Type B pancreatic cell (in vitro differentiated cells): ENCODE measurements at places on chromosomes 12 and 14.

GRCh38 chr12:118866346-118866745 lies 115.0 kb upstream of the SRRM4 start:
- no peak for DNase-seq

GRCh38 chr12:68119724-68120211 lies 39.8 kb downstream of the IFNG start:
- no peak for DNase-seq

GRCh38 chr14:86777963-86778602 lies 1214.9 kb downstream of the GALC start:
- no peak for DNase-seq

GRCh38 chr14:66708267-66708666 lies 200.3 kb downstream of the GPHN start:
- DNase-seq: no peak

DNA sequence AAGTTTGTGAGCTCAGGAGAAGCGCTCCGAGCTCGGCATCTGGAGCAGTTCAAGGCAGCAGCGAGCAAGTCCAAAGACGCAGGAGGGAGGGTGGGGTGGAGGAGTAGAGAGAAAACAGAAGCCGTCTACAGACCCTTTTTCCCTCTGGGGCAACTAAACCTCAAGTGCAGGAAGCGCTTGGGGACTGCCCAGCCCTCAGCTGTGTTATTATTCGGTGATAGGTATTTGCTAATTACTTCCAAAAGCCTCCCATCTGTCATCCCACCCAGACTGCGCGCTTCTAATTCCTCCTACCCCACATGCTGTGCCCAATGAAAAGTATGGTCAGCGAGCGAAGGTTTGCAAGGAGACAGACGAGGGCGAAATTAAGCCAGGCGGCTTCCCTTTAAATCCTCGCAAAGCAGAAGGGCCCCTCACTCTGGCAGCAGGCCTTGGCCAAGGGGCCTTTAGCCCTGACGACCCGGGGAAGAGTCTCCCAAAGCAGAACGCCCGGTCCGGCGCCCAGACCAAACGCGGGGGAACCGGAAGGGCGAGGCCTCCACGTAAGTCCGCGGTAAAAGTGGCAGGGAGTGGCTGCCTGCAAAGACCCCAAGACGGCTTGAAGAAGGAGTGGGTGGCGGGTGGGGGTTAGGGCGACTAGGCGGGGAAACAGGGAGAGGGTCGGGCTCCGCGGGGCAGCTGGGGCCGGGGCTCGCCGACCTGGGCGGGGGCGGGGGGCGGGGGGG lies 507 bp upstream of the CD9 start:
- no peak for DNase-seq

DNA sequence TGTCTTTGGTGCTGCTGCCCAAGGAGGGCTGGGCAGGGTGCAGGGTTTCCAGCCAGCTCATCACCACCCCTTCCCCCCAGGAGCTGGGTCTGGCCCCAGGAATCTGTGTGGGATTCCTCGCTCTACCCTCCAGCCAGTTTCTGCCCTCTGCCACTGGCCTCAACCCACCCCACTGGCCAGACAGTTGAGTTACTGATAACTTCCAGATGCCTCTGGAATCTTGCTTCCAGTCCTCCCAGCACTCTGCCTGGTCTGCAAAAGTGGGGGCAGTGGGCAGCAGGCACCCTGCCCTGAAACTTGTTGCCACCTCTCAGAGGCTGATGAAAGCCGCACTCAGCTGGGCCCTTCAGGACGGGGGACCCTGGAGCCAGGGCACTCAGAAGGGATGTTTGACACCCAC lies 20.1 kb upstream of the TBX3 start:
- DNase-seq: no peak

DNA sequence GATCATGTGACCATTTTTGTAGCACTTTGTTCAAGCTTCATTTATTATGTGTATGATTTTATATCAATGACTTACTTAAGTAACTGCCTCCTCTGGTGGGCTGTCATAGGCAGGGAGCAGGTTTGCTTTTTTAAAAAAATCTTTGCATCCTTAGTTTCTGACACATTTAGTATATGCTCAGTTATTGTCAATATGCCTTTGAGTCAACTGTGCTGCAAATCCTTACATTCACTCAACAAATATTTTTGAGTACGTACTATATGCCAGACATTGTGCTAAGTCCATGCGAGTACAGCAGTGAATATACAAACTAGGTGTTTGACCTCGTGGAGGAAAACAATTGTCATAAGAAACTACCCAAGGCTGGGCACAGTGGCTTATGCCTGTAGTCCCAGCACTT lies 4.4 kb upstream of the ANAPC5 start:
- no peak for DNase-seq

DNA sequence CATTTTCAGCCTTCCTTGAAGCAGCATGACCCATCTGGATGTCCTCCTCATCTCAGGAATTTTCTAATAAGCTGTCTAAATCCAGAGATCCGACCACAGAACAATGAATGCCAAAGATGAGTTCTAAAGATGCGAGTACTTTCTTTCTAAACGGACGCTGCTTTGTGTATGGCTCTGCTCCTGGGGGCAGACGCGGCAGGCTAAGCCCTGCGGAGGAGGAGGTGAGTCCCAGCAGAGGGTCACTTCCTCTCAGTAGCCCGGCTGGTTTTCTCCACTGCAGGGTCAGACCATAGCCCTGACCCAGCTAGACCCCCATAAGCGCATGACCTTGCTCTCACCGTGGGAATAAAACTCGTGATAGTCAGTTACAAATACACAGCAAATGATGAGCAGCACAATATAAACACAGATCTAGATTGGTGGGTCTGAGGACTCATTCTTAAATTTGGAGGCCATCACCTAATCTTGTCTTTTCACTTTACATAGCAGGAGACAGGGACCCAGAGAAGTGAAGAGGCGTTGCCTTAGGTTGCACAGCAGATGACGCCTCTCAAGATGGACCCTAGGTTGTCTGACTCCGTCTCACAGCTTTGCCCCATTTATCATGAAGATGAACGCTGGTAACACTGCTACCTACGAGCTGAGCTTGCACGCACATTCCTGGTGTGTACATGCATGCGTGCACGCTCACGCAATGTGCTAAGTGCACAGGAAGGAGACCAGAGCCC lies 16.6 kb downstream of the SSH1 start:
- DNase-seq: no peak

DNA sequence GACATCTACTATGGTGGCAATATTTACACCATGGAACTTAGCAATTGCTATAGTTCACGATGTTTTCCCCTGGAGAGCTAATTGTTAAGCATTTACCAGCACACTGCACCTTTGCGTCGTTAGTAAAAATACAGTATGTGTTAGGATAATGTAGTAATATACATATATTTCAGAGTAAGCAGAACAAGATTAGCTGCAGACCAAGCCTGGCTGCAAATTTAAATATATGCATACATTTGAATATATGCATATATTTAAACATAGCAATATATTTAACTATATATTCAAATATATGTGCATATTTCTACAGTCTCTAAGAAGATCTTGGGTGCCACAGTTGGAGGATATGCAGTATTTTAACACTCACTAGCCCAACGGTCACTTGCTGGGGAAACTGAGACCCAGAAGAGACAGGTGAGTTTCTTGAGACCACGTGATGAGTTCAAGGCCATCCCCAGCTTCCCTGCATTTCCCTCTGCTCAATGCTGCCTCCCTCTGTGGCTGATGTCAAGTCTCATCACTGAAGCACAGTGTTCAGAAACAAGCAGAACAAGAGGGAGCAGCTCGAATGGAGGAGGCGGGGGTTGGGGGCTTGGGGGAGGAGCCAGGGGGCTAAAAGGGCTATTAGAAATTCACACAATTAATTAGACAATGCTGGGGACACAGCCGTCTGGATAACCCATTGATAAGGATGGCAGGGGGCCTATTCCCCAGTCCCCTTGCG lies 708.0 kb downstream of the MED13L start:
- no peak for DNase-seq

DNA sequence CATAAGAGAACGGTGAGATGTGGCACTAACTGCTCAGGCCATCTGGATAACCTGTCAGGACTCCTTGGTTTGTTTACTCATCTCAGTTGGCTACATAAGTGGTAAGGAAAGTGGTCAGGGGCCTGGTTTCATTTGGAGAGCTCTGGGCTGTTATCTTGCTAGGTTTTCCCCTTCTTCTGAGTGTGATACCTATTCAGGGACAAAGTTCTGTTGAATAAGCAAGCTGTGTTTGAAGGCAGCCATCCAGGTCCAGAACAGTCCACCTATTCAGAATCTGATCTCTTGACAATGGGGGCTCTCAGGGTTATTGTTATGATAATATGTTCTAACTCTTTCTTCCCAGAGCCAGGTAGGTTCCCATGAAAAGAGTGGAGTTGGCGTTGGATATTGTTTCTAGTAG lies 194.9 kb downstream of the PAH start:
- no peak for DNase-seq

GRCh38 chr14:24630872-24631477 lies 3.0 kb downstream of the GZMB start:
- DNase-seq: no peak

- DNase-seq: no peak
These were observed 120.1 kb downstream of the TTC7B start for GRCh38 chr14:90695997-90696660.

- DNase-seq: no peak
These were observed 100.0 kb downstream of the PRKCH start for GRCh38 chr14:61421212-61421923.

GRCh38 chr12:32062881-32063280 lies 43.8 kb upstream of the BICD1 start:
- no peak for DNase-seq

DNA sequence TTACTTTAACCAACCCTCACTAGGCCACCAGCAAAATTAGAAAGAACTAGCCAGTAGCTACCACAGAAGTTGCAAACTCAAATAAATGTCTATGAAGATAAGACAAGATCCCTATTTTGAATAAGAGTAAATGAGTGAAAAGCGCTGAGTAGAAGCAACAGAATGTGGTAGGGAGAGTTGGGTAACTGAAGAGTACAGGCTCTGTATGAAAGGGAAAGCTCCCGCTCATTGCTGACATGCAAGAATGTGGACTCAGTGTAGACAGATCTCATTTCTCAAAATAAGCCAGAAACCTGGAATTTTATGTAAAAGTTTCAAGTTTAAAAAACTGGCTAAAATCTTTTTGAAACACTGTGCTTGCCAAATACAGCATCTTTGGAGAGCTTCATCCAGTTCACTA lies 63.9 kb downstream of the NAV3 start:
- DNase-seq: no peak

DNA sequence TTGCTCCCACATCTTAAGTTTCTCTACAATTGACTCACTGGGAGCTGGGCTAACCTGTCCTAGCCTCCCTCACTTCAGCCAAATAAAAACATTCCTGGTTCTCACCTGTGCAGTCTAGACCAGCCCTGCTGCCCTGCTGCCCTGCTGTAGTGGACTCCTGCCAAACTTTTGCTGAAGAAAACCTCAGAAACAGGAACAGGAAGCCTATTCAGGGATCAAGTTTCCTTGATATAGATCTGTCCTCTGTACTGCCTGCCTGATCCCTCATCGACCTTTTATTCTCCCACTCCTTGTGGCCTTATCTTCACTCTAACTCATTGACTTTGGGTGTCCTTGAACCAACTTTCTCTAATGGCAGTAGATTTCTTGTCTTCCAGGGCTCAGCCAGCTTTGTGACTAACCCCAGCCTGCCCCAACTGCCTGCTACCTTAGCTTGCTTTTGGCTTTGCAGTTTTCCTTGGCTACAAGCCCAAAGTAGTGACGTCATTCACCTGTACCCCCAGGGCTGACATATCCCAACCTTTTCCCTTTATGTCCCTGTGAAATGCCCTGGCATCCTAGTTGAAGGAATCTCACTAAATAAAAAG lies 234.8 kb downstream of the DUSP6 start:
- no peak for DNase-seq

DNA sequence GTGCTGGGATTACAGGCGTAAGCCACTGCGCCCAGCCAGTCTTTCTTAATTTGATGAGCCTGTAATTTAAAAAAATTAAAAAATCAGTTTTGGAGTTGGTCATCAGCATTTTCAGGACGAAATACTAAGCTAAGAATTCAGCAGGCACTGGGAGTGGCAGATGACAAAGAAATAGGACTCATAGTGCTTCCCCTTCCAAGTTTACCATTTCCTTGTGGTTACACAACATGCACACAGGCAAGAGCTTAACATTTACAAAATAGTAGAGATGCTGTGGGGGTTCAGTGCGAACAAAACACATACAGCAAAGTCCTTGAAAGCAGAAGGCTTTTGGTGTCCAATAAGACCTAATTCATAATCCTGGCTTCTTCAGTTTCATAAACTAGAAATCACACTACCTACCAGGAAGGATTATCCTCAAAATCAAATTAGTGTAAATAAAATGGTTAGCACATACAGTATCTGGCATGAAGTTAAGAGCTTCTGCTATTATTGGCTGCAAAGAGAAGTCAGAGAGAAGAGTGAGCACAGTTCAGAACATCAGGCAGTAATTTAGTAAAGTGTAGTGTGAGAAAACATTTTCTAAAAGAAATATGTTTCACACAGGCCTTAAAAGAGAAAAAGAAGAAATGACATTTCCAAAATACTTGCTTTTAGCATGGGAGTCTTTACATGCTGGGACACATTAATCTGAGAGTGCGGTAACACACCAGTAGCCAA lies 22.2 kb upstream of the KIF21A start:
- no peak for DNase-seq

- no peak for DNase-seq
These were observed 221.2 kb downstream of the TRHDE start for GRCh38 chr12:72493407-72493806.

DNA sequence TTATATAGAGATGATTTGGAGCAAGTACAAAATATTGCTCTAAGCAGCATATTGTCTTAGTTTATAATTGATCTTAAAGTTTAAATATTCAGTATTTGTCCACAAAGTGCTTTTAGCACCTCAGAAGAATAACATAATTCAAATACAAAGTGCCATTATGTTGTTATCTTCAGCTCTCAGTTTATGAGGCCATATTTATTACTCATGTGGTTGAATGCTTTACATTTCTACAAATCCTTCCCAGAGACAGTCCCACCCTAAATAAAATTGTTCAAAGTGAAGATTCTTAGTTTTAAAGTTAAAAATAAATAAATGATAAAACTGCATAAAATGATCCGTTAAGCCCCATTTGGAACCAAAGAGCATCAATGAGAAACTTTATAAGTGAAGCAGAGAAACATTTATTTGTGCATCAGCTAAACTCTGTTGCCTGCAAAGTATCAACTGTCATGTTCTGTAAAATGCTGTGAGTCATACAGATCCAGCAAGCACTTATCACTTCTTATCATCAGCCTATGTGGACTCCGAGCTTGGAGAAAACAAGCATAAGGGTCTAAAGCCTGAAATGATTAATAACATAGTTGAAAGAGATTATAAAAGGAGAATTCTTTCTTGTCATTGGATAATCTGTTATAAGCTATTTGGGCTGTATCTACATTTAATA lies 218.9 kb downstream of the ADAMTS20 start:
- DNase-seq: no peak
